GM13976 (cell line): ENCODE measurements at places on chromosomes 16 and 17.
A peak's percentile ranks its signal among the peaks of the same experiment; 100 is the strongest.

- no peak for DNase-seq
Observed at GRCh38 chr17:34721326-34721725, 141.9 kb downstream of the TMEM132E start.

GRCh38 chr16:11181242-11181898 is 74.6 kb downstream of the SOCS1 start:
- DNase-seq, result no peak

- no peak for DNase-seq
Observed at GRCh38 chr17:44804302-44805089, 25.6 kb downstream of the GJC1 start.

DNA sequence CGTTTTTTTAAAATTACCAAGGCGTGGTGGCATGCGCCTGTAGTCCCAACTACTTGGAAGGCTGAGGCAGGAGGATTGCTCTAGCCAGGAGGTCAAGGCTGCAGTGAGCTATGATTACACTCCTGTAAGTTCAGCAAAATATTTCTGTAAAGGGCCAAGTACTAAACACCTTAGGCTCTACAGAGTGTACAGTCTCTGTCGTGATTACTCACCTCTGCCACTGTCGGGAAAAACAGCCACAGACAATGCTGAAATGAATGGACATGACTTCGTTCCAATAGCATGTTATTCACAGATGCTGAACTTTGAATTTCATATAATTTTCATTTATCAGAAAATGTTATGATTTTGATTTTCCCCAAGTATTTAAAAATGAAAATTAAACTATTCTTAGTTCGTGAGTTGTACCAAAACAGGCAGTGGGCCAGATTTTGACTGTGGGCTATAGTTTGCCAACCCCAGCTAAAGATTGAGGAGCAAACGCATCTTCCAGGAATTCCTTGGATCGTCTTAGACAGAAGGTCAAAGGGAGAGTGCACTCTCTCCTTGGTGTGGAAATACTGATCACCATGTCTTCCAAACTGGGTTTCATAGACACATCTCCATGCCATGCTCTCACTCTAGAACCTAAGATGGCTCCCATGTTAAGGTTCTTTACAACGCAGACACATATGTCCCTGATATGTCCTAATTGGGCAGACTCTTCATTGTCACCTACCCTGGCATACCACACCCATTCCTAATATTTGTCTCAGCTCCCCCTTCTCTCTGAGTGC is 89.5 kb downstream of the MARF1 start:
- no peak for DNase-seq

DNA sequence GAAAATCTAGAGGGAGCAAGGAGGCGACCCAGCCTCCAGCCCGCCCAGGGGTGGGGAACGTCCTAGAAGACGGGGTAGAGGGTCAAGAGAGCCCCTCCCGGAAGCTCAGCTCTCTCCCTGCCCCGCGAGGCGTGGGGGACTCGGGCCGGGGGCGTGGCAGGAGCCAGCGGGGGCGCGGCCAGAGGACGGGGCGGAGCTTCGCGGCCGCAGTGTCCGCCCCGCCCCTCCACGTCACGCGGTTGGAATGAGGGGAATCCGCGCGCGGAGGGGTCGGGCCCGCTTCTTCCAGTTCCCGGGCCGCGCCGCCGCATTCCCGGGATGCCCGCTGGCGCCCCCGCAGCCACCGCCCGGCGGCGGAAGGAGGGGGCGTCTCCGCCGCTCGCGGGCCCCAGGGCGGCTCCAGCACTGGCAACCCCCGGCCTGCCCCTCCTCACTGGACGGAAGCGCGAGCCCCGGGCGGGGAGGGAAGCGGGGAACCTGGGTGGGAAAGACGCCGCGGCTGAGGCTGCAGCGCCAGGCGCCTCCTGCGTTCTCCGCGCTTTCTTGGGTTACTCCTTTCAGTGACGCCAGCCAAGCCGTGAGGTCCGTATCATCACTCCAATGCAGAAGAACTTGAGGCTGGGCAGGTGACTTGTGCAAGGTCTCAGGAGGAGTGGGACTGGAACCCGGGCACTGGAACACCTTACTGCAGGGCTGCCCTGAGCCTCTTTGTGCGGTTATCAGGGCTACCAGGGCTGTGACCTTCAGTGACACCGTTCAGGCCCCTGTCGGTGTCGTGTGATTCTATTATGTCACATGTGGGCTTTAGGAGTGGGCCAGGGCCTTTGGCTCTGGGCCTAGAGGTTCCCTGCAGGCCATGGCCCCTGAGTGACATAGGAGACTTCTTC is 4.3 kb downstream of the MYO1C start:
- peak; percentile 87 for DNase-seq

DNA sequence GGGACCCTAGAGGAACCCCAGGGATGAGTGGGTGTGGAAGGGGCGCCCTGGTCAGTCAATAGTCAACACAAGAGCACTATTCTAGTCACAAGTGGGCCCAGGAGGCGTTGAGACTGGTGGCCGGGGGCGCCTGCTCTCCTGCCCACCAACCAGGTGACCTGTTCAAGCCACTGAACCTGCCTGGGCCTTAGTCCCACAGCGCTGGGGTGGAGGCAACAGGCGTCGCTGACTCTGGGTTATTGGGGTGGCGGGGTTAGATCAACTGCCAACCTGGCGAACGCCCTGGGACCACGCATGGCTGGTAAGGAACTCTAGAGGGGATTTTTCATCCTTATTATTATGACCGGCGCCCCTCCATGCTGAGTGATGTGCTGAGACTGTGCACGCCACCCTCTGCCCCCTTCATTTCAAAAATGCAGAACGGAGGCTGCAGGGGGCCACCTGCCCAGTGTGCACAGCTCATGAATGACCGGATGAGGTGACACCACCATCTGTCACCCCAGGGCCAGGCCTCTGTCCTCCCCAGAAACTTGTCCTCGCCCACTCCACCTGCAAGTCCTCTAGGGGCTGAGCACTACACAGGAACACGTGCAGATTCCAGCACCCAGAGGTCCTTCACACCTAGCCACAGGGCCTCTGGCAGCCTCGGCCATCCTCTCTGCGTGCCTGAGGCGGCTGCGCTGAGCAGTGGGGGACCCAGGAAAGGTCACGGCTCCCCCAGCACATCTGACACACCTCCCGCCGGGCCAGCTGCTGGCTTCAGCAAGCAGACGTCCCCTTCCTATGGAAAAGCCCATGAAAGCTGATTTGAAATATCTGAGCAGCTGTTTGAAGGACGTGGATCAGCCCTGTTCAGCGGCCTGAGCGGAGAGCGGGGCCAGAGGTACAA is 51.6 kb upstream of the DNAH17 start:
- DNase-seq, result no peak

GRCh38 chr17:76492989-76493501 is 8.2 kb downstream of the RHBDF2 start:
- peak; percentile 77 for DNase-seq

DNA sequence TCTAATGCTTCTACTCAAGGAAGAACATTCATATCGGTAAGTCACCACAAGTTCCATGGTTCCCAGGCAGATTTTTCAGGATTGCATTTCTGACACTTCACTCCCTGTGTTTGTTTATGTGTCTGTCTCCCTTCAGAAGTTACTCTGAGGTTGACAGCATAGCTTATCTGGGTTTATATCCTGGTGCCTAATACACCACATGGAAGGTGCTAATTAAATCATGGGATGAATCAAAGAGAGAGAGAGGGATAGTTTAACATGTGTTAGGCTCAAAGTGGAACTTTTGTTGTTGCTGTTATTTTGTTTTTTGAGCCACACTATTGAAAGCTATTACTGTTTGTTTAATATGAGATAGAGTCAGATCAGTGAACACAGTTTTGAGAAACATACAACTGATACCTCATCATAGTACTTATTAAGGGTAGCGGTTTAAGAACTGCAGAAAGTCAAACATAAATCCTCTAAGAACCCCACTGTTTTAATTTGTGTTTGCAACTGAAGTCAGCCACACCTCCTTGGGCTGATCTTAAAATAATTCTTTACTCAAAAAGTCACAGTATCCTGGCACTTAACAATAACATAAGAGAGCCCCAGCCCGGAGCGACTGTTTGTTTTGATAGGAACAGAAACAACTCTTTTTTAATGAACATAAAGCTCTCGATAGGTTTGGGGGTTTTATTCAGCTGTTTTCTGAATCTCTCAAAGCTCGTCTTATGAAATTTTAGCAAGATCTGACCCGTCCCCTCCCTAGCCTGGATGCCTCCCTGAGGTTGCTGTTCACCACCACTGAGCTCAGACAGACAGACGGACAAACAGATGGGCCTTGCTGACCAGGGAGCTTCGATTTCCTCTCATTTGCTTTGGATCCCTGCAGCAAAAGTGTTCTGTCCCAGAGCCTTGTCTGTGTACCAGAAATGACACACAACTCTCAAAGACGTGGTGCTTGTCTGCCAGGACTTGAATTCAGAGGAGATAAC is 98.3 kb upstream of the MYOCD start:
- no peak for DNase-seq

GRCh38 chr17:76089680-76090516 is 10.9 kb downstream of the ZACN start:
- DNase-seq, result peak; percentile 21

DNA sequence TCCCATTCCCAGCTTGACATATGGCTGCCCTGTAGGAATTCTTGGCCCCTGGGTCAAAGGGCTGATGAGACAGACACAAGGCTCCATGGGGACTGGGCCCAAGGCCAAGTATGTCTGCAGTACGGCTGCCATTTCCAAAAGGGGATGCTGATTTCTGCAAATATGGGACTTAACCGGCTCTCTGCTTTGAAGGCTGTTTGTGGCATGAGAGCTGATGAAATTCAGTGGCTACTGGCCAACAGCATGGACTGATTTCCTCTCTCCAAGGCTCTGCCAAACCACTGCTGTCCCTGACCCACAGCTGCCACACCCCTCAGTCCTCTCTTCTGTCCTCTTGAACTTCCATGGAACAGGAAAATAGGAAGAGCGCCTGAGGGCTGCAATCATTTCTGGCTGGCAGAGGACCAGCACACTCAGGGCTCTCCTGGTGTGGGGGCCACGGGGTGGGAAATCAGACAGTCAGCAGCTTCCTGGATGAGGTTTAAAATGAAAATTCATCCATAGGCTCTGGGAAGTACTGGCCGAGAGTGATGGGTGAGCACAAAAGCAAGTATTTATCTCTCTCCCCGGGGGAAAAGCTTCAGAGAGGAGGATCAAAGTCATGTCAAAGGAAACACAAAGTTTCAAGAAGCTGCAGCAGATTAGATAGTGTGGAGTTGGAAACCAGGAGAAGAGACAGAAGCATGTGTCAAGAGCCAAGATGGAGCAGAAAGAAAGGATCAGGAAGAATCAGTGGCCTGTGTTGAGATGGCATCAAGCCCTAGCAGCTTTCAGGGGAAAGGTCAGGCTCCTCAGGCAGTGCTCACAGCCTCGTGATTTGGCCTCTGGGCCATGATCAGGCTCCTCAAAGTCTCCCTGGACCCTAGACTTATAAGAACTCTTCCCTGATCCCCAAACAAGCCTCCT is 64.1 kb upstream of the SREBF1 start:
- no peak for DNase-seq

DNA sequence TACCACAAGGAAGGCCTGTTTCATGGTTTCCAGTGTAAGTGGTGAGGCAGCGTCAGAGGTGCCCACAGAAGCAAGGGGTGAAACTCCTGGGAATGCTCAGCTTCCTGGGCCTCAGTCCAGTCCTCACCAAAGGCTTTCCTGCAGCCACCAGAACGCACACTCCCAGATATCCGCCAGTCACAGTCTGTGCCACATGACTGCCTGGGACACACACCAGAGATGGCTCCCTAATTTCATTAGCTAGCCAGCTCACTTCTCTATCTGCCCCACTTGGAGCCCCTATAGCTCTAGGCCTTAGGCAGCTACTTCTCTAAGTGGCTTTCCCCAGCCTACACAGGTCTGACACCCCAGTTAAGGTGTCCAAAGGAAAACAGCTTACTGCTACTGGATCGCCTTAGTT is 77.0 kb downstream of the CYTH1 start:
- DNase-seq, result no peak

DNA sequence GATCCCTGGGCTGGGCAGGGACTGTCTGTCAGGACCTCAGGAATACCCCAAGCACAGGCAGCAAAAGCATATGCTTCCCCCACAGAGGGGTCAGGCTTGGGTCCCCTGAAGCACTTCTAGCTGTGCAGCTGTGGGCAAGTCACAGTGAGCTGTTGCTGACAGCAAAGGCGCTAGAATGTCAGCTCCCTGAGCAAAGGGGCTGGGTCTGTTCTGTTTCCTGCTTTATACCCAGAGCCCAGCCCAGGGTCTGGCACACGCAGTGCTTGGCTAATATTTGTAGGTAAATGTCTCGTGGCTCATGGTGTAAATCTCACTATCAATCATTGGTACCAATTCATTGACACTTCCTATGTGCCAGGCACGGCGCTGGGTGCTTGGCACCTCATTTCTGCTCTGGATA is 16.6 kb upstream of the MPRIP start:
- DNase-seq, result no peak

- peak; percentile 24 for DNase-seq
Observed at GRCh38 chr17:78996781-78997201, 12.8 kb downstream of the CANT1 start.

GRCh38 chr17:82985973-82986372 is 93.4 kb upstream of the METRNL start:
- DNase-seq, result peak; percentile 54

DNA sequence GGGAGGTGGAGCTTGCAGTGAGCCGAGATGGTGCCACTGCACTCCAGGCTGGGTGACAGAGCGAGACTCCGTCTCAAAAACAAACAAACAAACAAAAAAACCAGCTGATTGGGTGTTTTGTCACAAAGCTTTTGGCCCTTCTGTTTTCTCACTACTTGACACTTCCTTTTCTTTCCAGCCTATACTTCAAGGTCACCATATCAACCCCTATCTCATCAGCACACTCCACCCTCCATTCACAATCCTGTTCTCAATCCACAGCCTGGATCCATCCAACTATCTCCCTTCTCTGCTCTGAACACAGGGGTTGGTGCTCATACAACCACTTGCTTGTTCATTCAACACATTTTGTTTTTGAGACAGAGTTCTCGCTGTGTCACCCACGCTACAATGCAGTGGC is 6.6 kb upstream of the MED11 start:
- DNase-seq, result no peak

DNA sequence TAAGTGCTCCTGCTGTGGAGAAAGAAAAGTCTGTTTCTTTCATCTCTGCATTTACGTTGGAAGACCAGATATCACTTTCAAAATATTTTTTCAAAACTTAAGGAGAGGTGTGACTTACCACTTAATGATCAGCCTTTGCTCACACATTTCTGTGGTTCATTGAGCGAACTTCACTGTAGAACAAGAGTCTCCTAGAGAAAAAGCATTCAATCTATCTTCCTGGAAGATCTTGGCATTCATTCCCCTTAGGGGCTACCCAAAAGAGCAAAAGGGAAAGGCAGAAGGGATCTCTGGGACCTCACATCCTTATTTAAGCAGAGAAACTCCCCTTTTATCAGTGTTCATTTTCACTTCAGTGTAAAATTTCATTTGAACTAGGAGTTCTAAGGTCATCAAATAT is 61.2 kb downstream of the HS3ST3A1 start:
- no peak for DNase-seq
